ENCODE measurements at places on chromosomes 1 and 21. TPM values are rescaled to one million over a fixed set of nuclear protein-coding genes. Genes with fewer than 3 reads are reported as not detected.

DNA sequence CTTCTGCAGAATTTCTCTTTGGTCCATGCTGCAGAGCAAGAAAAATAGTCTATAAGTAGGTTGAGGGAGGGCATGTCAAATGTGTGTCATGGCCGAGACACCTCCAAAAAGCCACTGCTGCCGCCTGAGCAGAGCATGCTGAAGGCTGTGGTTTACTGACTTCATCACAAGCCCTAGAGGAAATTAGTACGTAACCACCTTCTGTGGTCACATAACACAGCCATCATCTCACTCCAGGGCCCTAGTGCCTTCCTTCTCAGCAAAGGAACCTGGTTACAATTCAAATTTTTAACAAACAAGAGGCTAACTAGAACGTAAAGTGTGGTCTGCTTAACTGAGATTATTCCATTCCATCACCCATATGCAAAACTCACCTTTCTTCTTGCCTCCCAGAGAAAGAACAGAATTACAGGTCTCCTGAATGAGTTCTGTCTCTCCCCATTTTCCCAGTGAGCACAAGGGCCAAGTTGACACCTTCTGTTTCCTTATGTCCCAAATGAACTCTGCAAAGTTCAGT, at the start of gene PTPN22:
TSS of gene PTPN22 (minus strand) at position 116 of the 517 bp plus-strand sequence.
- DNase-seq, result no peak

Gene FCGR1A
- not detected for total RNA-seq

DNA sequence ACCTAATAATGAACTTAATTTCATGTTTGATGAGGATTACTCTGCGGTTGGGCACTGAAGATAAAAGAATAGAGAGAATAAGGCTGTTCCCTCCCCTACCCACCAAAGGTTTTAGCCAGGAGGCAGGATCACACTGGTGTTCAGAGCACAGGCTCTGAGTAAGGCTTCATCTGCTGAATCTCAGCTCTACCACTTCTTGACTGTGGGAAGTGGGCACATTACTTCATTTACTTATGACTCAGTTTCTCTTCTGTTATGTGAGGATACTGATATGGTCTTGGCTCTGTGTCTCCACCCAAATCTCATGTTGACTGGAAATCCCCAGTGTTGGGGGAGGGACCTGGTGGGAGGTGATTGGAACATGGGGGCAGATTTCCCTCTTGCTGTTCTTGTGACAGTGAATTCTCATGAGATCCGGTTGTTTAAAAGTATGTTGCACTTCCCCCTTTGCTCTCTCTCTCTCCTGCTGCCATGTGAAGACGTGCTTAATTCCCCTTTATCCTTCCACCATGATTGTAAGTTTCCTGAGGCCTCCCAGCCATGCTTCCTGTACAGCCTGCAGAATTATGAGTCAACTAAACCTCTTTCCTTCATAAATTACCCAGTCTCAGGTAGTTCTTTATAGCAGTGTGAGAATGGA, 79.7 kb downstream of the SMYD2 start:
- DNase-seq, result no peak

DNA sequence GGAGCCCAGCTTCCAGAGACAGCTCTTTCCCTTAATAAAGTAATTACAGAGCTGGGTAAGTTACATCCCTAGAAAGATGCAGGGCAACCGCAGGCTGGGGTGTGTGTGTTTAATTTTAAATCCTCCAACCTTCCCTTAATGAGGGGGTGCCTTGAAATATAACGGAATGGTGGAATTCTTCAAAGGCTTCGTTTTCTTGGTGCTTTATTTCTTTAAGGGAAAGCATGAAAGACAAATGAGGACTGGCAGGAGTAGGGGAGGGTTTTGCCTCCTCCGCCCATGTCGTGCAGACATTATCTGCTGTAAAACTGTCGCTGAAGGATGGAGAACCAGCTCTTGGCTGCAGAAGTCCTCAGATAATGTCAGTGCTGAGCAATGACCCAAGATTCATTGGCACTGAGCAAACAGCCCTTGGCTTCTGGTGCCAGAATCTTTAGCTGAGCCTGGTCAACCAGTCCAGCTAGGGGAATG, 15.5 kb downstream of the SLC6A17 start:
- no peak for DNase-seq

Gene ITLN1
- total RNA-seq, result not detected

Measured in SJSA1 (cell line).